ENCODE measurements at places on chromosomes 5 and 9.

DNA sequence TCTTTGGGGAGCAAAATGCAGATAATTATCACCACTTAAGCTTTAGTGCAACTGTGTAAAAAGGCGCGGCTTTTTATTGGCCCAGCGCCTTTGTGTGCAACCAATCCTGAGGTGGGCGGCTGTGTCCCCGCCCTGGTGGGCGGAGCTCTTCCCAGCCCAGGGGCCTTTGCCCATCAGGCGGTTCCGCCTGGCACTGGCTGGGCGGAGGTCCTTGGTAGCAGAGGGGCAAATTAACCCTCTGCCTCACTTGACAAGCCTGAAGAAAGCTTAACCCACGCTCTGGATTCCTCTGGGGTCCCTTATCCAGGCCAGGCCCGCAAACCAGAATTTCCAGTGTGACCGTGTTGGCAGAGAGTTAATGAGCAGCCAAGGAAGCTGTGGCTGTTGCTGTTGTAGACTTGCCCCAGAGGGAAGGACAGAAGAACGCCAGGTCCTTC lies 12.8 kb upstream of the NIPAL4 start:
- DNase-seq, result no peak

- no peak for DNase-seq
Measured at GRCh38 chr9:78826527-78826926, 529.6 kb downstream of the PSAT1 start.

GRCh38 chr9:107118863-107119624 lies 164.0 kb upstream of the RAD23B start:
- DNase-seq, result no peak

DNA sequence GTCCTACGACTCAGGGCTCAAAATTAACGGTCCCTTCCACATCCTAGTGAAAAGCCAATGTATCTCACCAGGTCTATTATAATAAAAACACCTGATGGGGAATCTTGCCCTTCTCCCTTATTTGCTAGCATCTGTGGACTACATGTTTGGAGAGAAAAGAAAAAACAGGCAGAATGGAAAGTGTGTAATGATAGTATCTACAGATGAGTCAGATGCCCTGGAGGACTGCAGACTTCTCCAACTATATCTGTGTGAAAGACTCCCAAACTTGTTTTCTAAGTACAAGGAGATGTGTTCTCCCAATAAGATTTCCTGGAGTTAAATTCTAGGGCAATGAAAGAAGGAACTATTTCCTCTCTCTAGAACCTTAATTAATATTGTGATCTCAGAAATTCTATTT lies 66.0 kb downstream of the FOXB2 start:
- DNase-seq, result no peak

GRCh38 chr9:79266986-79267385 lies 304.8 kb upstream of the TLE4 start:
- no peak for DNase-seq

DNA sequence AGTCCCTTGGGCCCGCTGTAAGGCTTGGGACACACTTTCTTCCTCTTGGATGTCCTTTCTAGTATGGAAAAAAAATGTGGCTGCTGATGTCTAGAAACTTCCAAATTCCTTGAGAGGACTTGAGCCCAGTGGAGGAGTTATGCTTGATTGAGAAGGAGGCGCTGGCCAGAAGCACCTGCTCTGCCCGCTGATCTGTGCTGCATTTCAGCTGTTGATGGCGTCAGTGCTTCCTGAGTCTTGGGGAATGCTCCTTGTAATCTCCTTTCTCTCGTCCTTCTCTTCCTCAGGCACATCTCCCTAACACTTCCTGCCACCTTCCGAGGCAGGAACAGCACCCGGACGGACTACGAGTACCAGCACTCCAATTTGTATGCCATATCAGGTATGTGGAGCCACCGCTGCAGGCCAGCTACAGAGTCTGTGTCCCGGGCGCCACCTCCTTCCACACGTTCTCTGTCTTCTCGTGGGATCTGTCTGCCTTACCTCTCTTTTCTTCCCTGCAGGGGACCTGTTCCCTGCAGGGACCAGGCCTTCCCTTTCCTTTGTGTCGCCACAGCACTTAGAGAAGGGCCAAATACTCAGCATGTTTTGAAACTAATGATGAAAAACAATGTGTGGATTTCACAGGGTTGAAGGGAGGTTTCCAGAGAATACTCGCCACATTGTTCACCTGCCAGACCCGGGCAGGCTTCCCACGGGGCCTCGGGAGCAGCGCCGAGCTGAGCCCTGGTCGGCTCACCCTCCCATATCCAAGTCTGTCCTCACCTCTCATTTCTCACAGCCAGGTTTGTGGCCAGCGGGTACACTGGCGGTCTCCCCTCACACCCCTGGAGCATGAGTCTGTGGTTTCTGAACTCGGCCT lies 95.2 kb downstream of the MVB12B start:
- no peak for DNase-seq

GRCh38 chr5:72503888-72504491 lies 3.2 kb downstream of the ZNF366 start:
- no peak for DNase-seq

GRCh38 chr5:112467485-112467884 lies 48.4 kb upstream of the EPB41L4A start:
- DNase-seq, result no peak

- no peak for DNase-seq
Measured at GRCh38 chr5:151688436-151688835, 1.7 kb upstream of the SPARC start.

DNA sequence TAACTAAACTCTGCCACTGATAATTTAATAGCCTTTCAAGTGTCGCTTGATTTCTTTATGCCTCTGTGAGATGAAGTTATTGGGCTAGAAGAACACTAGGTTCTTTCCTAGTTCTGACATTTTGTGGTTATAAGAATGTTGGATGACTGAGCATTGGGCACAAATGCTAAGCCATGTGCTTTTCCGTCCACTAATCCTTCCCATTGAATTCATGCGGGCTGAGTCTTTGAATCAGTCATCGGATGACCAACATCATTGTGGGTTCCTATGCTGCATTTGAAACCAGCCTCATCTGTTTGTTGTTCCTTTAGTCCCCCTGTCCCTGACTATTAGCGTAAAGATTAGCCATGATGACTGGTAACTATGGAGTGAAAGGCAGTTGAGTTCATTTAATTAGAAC lies 58.5 kb downstream of the ALDH1A1 start:
- no peak for DNase-seq

GRCh38 chr5:173238312-173239232 lies 3.6 kb upstream of the NKX2-5 start:
- no peak for DNase-seq

DNA sequence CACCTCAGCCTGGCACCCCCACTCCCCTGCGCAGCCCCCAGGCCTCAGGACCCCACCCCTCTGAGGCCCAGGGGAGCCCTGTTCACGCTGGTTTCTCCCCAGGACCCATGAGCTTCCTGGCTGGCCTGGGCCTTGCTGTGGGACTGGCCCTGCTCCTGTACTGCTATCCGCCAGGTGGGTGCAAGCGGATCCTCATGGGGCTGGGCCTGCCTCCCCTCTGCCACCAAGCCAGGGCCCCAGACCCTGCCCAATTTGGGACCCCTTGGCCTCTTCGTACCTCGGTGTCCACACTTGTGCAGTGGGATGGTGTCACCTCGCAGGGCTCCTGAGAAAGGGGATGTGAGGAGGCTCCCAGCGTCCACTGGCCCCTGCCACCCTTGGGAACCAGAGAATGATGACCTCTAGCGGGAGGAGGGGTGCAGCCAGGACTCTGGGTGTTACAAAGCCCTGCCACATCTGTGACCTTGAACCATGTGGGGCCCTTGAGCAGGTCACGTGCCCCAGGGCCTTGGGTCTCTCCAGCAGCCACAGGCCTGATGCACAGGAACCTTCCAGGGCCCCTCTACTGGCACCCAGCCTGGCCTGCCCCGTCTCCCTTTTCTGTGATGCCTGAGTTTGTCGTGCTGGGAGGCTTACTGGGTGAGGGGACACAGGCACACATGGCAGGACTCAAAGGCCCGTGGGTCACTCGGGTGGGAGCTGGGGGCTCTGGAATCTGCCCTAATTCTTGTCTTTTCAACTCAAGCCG lies 16.3 kb downstream of the CARD19 start:
- DNase-seq, result no peak

DNA sequence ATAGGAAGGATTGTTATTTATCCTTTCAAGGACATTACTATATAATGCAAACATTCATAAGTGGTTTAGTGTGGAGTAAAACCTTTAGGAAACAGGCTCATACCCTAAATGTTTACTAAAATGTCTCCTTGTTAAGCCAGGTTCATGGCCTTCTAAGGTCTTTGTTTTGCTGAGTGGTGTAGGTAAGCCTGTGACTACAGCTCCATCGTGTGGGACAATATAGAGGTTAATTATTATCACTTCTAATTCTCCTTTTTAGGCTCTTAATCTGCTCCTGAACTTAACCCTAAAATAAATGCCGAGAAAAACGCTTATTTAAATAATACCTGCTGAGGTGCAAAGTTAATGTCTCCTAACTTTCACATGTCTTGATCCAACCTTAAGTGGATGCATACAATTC lies 43.8 kb downstream of the SPINK5 start:
- DNase-seq, result no peak

GRCh38 chr5:142689081-142689480 lies 3.2 kb upstream of the FGF1 start:
- DNase-seq, result no peak

DNA sequence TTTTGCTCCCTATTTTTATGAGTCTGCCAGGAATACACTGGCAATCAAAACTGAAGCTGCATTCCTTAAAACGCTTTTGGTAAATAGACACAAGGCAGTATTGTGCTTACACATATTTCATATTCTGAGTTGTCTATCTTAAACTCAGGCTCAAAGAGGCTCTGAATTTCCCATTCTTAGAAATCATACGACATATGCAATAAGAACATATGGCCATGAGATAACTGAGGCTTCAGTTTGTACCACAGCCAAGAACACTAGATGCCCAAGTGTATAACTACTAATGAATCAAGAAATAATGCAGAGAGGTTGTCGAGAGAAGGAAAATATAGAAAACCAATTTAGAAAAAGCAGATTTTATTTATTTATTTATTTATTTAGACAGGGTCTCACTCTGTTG lies 357.4 kb downstream of the NDUFS4 start:
- DNase-seq, result no peak

GRCh38 chr5:95780597-95780996 lies 41.9 kb downstream of the GLRX start:
- DNase-seq, result no peak

DNA sequence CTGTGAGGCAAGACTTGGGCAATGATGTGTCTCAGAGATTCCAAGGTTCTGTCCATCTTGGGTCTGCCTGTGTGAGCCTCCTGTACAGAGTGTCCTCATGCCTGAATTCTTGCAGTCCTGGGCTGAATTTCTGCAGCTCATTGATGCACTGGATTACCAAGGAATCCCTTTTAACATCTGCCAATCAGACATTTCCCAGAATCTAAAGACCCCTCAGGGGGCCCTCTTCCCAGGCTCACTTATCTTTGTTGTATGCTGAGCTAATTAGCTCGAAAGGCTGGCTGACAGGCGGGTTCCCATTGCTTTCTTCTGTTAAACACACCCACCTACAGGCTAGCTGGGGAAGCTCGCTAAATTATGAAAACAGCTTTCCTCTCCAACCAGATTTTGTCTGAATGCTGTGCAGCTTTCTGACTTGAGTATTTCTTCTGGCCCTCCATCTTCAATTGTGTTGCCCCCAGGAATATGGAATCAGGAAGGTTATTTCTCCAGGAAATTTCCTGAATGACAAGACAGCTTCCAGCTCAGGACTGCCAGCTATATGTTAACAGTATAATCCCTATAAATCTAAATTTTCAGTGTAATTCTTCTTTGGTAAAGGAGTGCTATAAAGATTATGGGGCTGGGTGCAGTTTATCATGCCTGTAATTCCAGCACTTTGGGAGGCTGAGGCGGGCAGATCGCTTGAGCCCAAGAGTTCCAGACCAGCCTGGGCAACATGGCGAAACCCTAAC lies at the start of gene LIX1:
LIX1 (minus strand) TSS at position 91 of the 734 bp plus-strand sequence; CDS start at position 56, 35 bp downstream.
- no peak for DNase-seq

GRCh38 chr9:96140296-96141127 lies 161.5 kb downstream of the HSD17B3 start:
- no peak for DNase-seq

GRCh38 chr5:91906494-91906893 lies 523.4 kb upstream of the ARRDC3 start:
- no peak for DNase-seq

DNA sequence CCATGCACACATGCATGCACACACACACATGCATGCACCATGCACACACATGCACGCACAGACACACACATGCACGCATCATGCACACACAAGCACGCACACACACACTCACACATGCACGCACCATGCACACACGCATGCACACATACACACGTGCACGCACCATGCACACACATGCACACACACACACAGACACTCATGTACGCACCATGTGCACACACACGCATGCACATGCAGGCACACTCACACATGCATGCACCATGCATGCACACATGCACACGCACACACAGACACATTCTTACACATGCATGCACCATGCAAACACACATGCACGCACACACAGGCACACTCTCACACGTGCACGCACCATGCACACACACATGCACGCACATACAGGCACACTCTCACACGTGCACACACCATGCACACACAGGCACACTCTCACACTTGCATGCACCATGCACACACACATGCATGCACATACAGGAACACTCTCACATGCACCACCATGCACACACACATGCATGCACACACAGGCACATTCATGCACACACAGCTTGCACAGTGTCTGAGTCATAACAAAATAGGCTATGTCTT lies 117.5 kb downstream of the TENT4A start:
- DNase-seq, result no peak

DNA sequence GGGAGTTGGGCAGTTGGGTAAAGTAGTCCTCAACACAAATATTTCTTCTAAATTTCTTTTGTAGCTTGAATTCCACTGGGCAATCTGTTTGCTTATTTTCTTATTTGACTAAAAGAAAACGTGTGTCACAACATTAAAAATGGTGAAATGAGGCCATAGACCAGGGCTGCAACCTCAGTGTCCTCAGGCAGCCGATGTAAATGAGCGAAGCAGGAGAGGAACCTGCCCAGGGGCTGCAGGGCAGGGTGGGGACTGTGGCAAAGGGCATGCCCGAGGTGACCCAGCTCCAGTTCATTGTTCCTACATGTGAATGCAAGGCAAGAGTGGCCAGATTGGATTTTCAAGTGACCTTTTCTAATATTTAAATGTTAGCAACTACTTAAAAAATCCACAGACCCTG lies 74.7 kb downstream of the TENT4A start:
- no peak for DNase-seq

- no peak for DNase-seq
Measured at GRCh38 chr9:116654059-116654355, 33.1 kb upstream of the TRIM32 start.

GRCh38 chr5:126359884-126360283 lies 63.3 kb upstream of the GRAMD2B start:
- DNase-seq, result no peak

GRCh38 chr5:75460942-75461610 lies 50.4 kb downstream of the CERT1 start:
- DNase-seq, result no peak

DNA sequence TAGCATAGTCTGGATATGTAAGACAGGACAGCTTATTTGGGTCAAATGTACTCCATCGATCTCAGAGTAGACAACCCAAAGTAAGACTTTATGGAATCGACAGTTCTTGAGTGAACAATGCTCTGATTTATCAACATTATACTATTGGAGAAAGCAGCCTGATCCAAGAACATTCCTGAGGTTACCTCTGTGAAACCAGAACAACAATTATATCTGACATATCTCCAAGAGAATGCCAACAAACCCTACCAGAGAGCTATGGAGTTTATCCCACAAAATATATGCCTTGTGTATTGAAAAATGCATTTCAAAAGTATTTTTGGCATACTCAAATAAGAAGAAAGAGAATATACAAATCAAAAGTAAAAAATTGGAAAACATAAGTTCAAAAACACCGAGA lies 1985.9 kb downstream of the EFNA5 start:
- no peak for DNase-seq

- DNase-seq, result no peak
Measured at GRCh38 chr9:83655433-83655832, 32.5 kb downstream of the IDNK start.

Data from stimulated activated CD8-positive, alpha-beta memory T cell treated with anti-CD3 and anti-CD28 coated beads, Interleukin-7, amount 100 ng/mL, for 4 hours (primary cell).